ENCODE measurements at places on chromosomes 16 and 17. TPM values are rescaled to one million over a fixed set of nuclear protein-coding genes. Genes with fewer than 3 reads are reported as not detected.

Gene MARVELD3
- 9.2 TPM for total RNA-seq

Gene SPATA22
- total RNA-seq = not detected

Gene MNT
- total RNA-seq = 16.8 TPM

Gene ZNF276
- 39.9 TPM for total RNA-seq

Gene TNK1
- 5.6 TPM for total RNA-seq

Gene COTL1
- 22.3 TPM for total RNA-seq

Gene MYO1C
- total RNA-seq = 108 TPM

Gene CCDC40
- 3.7 TPM for total RNA-seq

Gene OR4D1
- total RNA-seq = not detected

Gene CDH1
- total RNA-seq = 39.7 TPM

- no peaks in the 10 kb centered on the region for H3K27me3 ChIP-seq
- no peaks in the 10 kb centered on the region for H3K4me1 ChIP-seq
- H3K36me3 ChIP-seq = no peaks in the 10 kb centered on the region
- no peak for DNase-seq
- H3K4me3 ChIP-seq = no peak overlapping the region
These were observed 180.1 kb downstream of the MAP2K6 start for GRCh38 chr17:69594641-69595040.

GRCh38 chr17:3636154-3636907 lies at the start of the genes CTNS and SHPK:
Gene CTNS (plus strand): TSS chr17:3636760. CDS start chr17:3640207, 3,447 bp downstream.
Gene SHPK (minus strand): TSS chr17:3636250. CDS start chr17:3636219, 31 bp downstream.
- peak within 1 kb of the TSS; percentile 85 for H3K4me3 ChIP-seq
- no peaks in the 10 kb centered on the region for H3K36me3 ChIP-seq
- H3K27me3 ChIP-seq = no peaks in the 10 kb centered on the region
- peaks cover 20% of the 10 kb centered on the region for H3K4me1 ChIP-seq
- H3K27ac ChIP-seq = peak within 1 kb of the TSS; percentile 92

GRCh38 chr17:48547808-48548522 lies 3.1 kb upstream of the HOXB2 start:
- H3K36me3 ChIP-seq = no peaks in the 10 kb centered on the region
- no peaks in the 10 kb centered on the region for H3K27me3 ChIP-seq
- peak overlapping the region; percentile 17 for H3K4me3 ChIP-seq
- no peak overlapping the region for H3K27ac ChIP-seq

GRCh38 chr17:81448950-81449349 lies 53.7 kb downstream of the BAHCC1 start:
- H3K4me1 ChIP-seq = no peaks in the 10 kb centered on the region
- no peaks in the 10 kb centered on the region for H3K36me3 ChIP-seq
- no peak overlapping the region for H3K4me3 ChIP-seq
- DNase-seq = no peak
- H3K27me3 ChIP-seq = no peaks in the 10 kb centered on the region
- H3K27ac ChIP-seq = no peak overlapping the region

GRCh38 chr17:73972056-73972455 lies 231.4 kb upstream of the RPL38 start:
- no peaks in the 10 kb centered on the region for H3K4me1 ChIP-seq
- H3K27ac ChIP-seq = no peak overlapping the region
- H3K4me3 ChIP-seq = no peak overlapping the region
- H3K36me3 ChIP-seq = no peaks in the 10 kb centered on the region

DNA sequence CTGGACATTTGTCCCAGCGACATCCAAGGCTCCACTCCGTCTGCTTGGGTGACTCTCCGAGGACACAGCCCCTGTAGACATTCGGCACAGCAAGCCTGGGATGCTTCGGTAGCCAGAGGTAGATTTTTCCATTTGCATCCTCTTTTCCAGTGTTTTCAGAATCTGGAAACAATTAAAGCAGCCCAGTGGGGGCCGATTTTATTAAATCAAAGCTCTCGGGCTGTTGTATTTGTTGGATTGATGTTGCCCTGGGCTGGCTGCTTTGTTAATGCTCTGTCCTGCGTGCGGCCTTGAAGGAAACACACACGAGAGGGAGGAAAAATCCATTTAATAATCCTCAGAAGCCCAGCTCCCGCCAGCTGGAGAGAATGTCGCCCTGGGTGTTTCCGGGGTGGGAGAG lies 158.1 kb upstream of the CIBAR2 start:
- H3K27me3 ChIP-seq = no peaks in the 10 kb centered on the region
- H3K4me3 ChIP-seq = no peak overlapping the region
- H3K36me3 ChIP-seq = no peaks in the 10 kb centered on the region
- peaks cover 2% of the 10 kb centered on the region for H3K4me1 ChIP-seq
- no peak for DNase-seq

GRCh38 chr16:77548766-77549165 lies 113.9 kb upstream of the ADAMTS18 start:
- peaks cover 2% of the 10 kb centered on the region for H3K4me1 ChIP-seq
- H3K27me3 ChIP-seq = no peaks in the 10 kb centered on the region
- no peak overlapping the region for H3K27ac ChIP-seq

- no peaks in the 10 kb centered on the region for H3K4me1 ChIP-seq
- H3K27ac ChIP-seq = no peak overlapping the region
- H3K27me3 ChIP-seq = no peaks in the 10 kb centered on the region
- H3K4me3 ChIP-seq = no peak overlapping the region
These were observed 18.6 kb downstream of the COG7 start for GRCh38 chr16:23434380-23434779.

DNA sequence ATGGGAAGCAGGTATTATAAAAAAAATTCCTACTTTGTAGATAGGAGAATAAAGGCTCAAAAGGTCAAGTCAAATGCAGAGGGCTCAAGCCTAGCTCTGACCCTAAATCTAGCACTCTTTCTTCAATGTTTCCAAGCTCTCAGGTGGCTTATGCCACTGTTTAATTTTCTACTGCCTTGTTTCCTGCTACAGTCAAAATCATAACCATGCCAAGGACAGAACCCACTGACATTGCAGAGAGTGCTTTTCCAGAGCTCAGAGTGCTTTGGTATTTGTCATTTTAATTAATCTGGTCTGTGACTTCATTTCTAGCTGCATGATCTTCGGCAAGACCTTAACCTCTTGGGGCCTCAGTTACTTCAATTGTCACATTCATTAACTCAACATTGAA lies 344.7 kb downstream of the CA10 start:
- no peaks in the 10 kb centered on the region for H3K4me1 ChIP-seq
- no peak for DNase-seq
- no peak overlapping the region for H3K4me3 ChIP-seq
- no peaks in the 10 kb centered on the region for H3K27me3 ChIP-seq

- no peak overlapping the region for H3K27ac ChIP-seq
- no peak for DNase-seq
- no peaks in the 10 kb centered on the region for H3K36me3 ChIP-seq
- H3K27me3 ChIP-seq = no peaks in the 10 kb centered on the region
- H3K4me3 ChIP-seq = no peak overlapping the region
These were observed 41.1 kb downstream of the KLHDC4 start for GRCh38 chr16:87724490-87725291.

DNA sequence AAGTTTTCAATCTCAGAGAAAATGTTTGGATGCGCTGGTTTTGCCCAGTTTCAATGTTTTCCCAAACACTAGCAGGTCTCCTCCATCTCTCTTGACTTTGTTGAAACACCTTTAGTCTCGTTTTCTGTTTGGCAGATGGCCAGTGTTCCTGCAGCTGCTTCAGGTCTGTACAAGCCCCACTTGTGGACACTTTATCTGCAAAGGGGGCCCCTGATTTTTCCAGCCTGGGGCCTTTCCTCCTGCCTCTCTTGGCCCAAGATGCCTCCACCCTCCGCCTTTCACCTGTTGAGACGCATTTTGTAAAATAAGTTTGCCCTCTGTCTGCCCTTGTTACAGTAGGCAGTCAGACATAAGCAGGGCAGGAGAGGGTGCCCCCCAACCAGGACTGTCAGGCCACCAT lies 21.8 kb upstream of the PRM1 start:
- no peak overlapping the region for H3K4me3 ChIP-seq
- no peaks in the 10 kb centered on the region for H3K4me1 ChIP-seq
- no peak overlapping the region for H3K27ac ChIP-seq
- no peaks in the 10 kb centered on the region for H3K36me3 ChIP-seq
- no peaks in the 10 kb centered on the region for H3K27me3 ChIP-seq
- no peak for DNase-seq

DNA sequence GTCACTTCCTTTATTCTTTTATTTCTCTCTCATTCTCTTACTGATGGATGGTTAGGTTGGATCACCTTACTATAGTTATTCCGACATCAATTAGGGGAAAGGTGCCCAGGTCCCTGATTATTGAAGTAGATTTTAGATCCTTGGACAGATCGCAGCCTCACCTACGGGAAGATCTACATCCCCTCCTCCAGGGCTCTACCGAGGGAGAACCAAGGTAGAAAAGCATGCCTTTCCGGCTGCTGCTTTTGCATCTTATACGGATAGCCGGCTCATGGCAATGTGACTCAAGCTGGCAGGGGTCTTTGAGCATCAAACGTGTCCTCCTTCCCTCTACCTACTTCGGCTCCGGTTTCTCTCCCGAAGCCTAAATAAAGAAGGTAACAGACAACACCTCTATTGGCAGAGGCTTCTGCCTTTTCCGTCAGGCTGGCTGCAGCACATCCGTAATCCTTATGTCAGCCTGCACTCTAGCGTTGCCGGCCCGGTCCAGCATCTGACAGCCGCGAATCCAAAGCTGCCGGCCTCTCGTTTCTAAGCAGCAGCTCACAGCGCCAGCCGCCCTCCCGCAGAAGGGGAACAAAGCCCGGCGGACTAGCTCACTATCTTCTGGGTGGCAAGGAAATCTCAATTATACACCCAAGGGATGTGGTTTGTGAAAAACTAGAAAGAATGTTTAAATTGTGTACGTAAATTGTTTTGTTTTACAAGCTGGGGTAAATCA lies 46.9 kb downstream of the IRX6 start:
- H3K4me3 ChIP-seq = no peak overlapping the region
- peaks cover 4% of the 10 kb centered on the region for H3K4me1 ChIP-seq
- no peaks in the 10 kb centered on the region for H3K27me3 ChIP-seq
- no peak overlapping the region for H3K27ac ChIP-seq

GRCh38 chr17:5024604-5025003 lies 10.6 kb downstream of the SLC52A1 start:
- no peak for DNase-seq
- H3K36me3 ChIP-seq = no peaks in the 10 kb centered on the region
- H3K4me3 ChIP-seq = no peak overlapping the region
- H3K4me1 ChIP-seq = no peaks in the 10 kb centered on the region
- H3K27me3 ChIP-seq = no peaks in the 10 kb centered on the region

DNA sequence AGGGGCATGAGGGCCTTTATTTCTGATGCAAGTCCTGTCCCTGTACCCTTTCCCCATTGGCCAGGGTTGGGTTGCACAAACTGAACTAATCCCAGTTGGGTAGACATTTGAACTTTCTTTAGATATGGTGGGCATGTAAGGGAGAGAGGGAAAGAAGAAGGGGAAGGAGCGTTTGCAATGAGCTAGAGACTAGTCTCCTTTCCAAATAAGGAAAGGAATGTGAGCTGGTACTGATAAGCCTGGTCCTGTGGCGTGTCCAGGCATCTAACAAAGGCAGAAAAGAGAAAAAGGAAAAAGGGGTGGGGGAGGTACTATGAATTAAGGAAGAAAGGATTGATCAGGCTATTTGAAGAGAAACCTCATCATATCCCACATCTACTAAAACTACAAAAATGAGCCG lies 20.3 kb downstream of the CHMP6 start:
- no peaks in the 10 kb centered on the region for H3K36me3 ChIP-seq
- H3K27me3 ChIP-seq = no peaks in the 10 kb centered on the region
- H3K4me3 ChIP-seq = no peak overlapping the region
- no peak overlapping the region for H3K27ac ChIP-seq
- no peaks in the 10 kb centered on the region for H3K4me1 ChIP-seq
- no peak for DNase-seq

DNA sequence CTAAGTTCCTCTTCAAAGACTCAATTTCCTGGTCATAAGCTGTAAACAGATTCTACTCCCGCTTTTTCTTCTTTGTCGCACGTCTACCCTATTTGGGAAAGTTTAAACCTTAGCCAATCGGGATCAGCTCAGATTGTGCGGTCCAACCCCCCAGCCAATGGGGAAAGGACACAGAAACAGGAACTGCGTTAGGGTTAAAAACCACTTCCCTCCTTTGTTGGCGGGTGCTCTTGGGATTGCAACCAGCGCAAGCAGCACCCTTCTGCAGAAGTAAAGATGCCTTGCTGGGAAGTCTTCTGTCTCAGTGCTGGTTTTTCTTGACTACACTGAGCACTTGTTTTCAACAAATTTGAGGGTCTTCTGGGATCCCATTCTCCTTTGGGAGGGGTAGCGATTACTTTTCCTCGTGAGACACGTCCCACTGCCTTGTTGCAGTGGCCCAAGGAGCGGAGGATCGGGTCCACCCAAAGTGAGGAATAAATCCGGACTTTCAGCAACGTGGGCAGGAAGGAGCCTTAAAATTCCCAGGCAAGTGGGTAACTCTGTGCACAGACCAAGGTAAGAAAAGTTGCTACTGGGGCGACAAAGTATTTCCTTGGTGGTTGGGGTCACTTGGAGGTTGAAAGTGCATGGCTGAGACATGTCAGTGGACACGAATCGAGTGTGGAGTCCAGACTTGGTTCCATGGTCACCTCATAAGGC lies 1.0 kb upstream of the YPEL3 start:
- H3K4me3 ChIP-seq = peak overlapping the region; percentile 85
- H3K4me1 ChIP-seq = peaks cover 12% of the 10 kb centered on the region
- H3K36me3 ChIP-seq = no peaks in the 10 kb centered on the region
- no peaks in the 10 kb centered on the region for H3K27me3 ChIP-seq
- DNase-seq = no peak

DNA sequence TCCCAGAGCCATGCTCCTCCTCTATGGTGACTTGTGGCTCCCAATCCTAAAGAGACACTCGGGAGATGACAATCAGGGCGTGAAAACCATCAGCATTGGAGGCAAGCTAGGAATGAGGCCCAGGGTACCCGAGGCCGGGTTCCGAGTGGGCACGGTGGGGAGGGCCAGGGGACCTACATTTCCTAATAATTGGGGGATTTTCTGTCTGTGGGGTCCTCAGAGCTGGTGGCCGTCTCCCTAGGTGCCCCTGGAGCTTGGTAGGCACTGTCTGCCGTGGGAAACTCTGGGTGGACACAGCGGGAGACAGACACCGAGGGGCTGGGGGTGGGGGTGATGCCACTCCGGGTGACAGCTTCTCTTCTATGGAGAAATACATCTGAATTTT lies 312.5 kb upstream of the TNRC6C start:
- H3K36me3 ChIP-seq = no peaks in the 10 kb centered on the region
- no peak overlapping the region for H3K4me3 ChIP-seq
- H3K27ac ChIP-seq = no peak overlapping the region
- H3K4me1 ChIP-seq = no peaks in the 10 kb centered on the region
- H3K27me3 ChIP-seq = no peaks in the 10 kb centered on the region

DNA sequence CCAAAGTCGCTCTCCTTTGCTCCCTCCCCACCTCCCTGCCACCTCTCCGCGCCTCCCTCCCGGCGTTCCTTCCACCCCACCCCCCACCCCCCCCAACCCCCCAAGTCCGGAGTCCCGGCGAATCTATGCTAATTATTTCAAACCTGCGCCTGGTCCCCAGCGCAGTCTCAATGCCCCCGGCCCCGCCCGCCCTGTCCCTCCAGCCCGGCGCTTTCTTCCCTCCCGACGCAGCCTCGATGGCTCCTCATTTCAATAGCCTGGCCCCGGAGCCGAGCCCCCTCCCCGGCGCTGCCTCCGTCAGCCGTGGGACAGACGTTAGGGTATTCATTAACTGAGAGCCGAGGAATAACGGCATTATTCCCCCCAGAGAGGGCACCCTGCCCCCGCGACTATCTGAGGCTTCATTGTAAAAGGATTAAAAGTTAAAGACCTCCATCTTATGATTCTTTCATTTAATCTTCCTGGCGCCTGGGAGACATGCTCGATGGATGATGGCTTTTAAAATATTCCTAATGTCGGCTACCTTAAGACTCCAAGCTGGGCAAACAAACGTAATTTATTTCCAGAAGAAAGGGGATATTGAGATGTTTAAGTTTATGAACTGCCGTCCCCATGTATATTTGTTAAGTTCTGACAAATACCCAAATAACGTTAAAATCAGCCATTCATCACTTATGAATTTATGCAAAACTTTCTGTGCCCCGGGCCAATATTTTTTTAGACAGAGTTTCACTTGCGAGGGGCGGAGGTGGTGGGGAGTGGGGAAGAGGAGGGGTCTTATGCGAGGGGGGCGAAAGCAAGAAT lies 3.4 kb downstream of the NOG start:
- no peak overlapping the region for H3K4me3 ChIP-seq
- peaks cover 10% of the 10 kb centered on the region for H3K4me1 ChIP-seq
- DNase-seq = no peak

All from ovary (tissue), 10 donors.